Coronary artery (tissue), 2 donors: ENCODE measurements at places on chromosomes 3 and 15.

DNA sequence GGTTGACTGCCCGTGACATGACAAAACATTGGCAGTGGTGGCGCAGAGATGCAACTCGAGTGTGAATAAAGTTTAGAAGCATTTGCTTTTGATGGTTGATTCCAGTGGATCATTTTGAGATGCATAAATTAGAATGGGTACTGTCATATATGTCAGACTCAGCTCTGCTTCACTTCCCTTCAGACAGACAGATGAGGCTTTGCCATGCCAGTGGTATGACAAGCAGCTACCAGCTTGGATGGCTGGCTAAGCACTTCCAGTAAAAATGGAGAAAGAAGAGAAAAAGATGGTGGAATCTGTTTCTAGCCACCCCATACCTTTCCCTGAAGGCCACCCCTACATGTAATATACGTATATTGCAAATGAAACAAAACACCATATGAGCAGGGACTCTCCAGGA, 13.5 kb upstream of the CLEC3B start:
- DNase-seq: no peak

DNA sequence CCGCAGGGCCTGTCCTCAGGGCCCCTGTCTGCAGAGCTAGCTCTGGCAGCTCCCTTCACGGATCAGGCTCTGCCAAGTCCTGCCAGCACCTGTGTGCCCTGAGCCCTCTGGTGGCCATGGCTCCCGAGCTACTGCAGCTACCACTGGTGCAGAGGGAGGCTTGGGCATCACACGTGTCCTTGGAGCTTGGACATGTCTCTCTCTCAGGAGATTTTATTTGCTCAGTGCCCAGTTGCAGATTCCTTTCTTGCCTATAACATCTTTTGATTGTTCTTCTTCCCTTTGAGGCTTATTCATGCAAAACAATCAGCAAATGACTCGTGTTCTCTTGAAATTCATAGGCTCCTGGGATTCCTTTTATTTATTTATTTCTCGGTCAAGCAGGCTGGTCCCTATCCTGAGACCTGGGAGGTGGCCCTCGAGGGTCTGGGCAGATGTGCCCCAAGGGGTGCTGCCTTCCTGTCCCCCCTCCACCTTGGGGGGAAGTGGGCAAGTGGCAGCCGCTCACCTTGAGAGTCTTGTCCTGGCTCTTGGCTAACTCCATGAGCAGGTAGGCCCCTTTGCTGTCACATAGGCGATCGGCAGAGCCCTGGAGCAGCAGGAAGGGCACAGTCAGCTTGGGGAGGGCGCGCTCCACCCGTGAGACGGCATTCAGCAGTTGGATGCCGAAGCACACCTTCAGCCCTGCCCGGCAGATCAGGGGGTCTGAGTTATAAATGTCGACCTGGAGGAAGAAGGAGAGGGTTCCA, 21.9 kb downstream of the ABTB1 start:
- DNase-seq: no peak

GRCh38 chr3:169548194-169548593, 115.3 kb downstream of the MECOM start:
- no peak for DNase-seq

DNA sequence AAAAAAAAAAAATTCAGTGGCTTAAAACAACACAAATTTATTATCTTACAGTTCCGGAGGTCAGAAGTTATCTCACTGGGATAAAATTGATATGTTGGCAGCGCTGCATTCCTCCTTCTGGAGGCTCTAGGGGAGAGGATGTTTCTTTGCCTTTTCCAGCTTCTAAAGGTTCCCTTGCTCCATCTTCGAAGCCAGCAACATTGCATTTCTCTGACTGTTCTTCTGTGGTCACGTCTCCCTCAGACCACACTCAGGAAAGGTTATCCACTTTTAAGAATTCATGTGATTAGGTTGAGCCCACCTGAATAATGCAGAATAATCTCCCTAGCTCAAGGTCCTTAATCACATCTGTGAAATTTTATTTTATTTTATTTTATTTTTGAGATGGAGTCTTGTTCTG, 23.4 kb upstream of the ACAP2 start:
- DNase-seq: no peak

- DNase-seq: no peak
Observed at GRCh38 chr3:187989575-187990153, 164.3 kb upstream of the LPP start.

- peak; percentile 84 for DNase-seq
Observed at GRCh38 chr15:57697588-57697987, 8.9 kb upstream of the POLR2M start.

DNA sequence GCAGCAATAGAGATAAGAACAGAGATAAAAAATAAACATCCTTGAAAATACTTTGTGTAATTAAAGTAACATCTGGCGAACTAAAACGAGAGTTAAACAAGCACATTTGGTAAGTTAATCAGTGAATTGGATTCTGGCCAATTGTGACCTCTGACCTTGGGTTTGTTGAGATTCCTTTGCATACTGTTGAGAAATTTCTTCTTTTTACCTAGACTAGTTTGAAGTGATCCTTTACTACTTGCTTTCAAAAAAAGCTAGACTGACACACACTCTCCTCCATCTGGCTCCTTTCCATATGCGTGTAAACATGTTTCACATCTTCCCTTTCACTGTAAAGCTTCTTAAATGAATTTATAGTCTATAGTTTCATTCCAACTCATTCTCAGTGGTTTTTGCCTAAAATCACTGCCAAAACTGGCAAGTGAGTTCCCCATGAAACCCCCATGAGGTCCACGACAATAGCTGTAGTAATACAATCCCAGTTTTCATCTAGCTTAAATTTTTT, 17.3 kb upstream of the GBE1 start:
- no peak for DNase-seq

- no peak for DNase-seq
Observed at GRCh38 chr3:177789500-177789899, 592.2 kb upstream of the TBL1XR1 start.

- no peak for DNase-seq
Observed at GRCh38 chr3:63349583-63350573, 71.8 kb downstream of the SYNPR start.

DNA sequence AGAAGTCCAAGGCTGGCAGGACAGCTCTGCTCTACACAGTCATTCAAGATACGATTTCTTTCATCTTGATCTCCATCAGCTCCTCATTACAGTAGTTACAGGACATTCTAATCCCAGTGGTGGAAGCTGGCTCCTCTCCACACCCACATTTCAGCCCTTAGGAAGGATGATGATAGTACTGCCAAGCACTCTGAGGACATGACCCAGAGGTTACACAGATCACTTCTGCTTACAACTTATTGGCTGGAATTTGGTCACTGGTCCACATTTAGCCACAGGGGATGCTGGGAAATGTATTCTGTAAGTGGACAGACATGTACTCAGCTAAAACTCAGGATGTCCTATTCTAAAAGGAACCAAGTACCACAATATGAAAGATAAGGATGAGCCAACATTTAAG, 77.1 kb downstream of the IQCH start:
- no peak for DNase-seq

GRCh38 chr15:99385005-99385669, 133.9 kb downstream of the LRRC28 start:
- no peak for DNase-seq

DNA sequence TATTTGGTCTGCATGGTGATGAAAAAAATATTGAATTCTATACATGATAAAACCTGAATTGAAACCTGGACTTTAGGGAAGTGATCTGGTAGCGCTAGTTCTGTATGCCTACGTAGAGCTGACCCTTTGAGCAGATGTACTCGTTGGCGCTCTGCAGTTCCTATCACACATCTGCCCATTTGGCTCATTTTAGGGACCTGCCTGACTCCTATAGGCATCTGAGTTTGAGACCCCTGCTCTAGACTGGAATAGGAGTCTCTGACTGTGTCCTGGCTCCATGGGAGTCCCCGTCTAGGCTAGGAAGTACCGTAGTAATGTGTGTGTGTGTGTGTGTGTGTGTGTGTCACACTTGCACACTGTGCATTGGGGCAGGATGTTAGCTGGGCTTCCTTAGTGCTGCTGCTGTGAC, 21.2 kb downstream of the STARD5 start:
- DNase-seq: no peak

GRCh38 chr3:51712511-51712931, 5.7 kb downstream of the GRM2 start:
- DNase-seq: peak; percentile 59

DNA sequence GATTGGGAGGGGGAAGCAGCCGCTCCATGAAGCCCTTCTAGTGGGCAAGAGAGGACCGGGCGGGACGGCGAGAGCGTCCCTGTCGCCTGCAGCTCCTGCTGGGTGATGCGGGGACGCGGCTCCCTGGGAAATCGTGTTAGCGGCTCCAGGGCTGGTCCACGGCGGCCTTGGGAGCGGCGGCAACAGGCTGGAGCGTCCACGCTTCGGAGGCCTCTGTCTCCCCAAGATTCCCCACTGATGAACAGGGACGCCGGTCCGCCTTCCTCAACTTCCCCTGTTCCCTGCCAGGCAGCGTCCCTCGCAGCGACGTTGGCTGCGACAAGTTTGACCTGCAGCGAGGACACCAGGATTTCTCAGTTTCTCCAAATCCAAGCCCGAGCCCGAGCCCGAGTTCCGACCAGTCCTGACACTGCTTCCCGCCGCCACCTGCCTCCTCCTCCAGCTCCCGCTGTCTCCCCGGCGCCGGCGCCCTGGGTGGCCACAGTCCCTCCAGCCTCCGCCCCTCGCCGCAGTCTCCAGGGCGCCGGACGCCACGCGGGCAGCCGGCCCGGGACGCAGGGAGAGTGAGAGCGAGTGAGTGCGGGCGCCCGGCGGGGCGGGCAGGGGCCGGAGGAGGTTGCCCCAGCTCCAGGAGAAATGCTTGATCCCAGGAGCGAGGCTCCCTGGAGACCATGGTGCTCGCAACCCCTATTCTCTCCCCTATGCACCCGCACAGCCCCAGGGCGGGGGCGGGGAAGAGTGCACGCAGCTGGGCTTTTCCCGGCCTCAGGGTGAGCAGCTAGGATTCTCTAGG, 78.1 kb upstream of the RNF7 start:
- DNase-seq: no peak

- no peak for DNase-seq
Observed at GRCh38 chr3:132555306-132556035, 41.6 kb upstream of the ACKR4 start.

- no peak for DNase-seq
Observed at GRCh38 chr3:157125101-157125500, 34.8 kb downstream of the CCNL1 start.

DNA sequence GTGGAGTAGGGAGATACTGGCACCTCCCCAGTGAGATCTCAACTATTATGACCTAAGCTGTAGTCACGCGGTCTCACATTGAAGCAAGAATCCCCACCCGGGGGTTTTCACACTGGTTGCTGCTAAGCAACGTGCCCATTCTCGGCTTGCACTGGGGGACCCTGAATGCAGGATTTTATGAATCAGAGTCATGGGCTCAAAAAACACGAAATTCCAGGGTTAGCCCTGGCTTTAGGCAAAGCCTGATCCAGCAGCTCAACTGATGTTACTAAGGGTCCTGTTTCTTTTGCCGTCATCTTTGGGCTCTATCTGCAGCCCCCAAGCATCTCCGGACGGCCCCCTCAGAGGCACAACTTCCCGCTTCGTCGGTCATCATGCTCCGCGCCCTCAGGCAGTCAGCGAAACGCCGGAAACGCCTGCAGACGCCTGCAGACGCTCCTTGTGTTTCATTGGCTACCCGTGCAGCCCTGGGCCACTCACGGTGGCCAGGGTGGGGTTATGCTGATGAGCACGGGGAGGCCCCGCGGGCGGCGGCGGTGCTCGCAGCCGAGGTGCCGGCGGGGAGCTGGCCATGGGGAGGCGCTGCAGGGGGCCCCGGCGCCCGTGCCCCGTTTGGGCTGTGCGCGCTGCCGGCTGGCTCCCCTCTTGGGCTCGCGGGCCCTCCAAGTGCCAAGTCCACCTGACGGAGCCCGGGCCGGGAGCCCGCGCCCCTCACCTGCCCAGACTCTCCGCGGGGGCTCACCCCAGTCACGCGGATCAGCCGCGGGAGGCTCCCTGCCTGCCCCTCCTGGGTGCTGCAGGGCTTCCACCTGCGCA, 25.8 kb downstream of the EFCC1 start:
- peak; percentile 95 for DNase-seq

DNA sequence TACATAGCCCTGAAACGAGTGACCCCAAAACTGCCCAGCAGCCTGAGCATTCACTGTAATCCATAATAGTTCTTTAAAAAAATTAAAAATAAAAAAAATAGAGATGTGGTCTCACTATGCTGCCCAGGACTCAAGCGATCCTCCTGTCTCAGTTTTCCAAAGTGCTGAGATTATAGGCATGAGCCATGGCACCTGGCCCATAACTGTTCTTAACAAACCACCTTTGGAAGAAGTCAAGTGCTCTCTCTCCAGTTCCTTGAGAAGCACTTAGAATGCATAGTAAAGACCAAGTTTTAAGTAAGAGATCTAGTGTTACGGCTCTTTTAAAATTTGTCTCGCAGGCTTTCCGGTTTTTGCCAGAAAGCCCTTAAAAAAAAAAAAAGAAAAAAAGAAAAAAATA, 8.2 kb downstream of the CDC25A start:
- no peak for DNase-seq

GRCh38 chr3:45079715-45080114, 53.6 kb downstream of the CLEC3B start:
- no peak for DNase-seq

DNA sequence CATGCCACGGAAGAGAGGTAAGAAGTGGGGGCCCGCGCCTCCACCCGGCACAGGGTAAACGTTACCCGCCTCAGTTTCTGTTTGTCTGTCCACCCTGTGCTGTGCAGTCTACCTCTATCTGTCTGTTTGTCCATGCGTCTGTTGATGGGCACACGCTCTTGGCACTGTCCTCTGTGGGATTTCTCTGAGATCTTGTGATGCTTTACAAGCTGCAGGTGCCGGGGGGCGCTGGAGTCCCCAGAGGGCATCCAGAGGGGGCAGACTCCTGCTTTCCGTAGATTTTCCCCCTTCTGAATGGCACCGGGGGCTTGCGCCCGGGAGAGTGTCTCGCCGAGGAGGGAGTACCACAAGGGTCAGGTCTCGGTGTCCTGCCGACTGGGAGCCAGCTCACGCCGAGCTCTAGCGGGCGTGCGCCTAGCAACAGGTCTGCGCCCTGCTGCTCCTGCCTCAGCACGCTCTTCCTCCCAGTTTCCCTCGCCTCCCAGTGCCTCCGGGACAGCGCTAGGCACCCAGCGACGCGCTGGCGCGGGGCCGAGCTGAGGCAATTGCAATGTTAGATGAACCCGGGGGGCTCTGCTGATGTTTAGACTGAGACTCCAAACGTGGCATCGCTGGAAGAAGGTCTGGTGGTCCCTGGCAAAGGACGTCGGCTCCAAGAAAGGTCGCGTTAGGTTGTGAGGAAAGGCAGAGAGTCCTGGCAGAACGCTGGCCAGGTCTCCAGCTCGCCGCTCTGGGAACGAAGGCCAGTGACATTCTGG, 667 bp downstream of the CEMIP start:
- no peak for DNase-seq

GRCh38 chr3:2873986-2874385, 236.2 kb downstream of the IL5RA start:
- DNase-seq: no peak

- DNase-seq: no peak
Observed at GRCh38 chr15:25773248-25773647, 89.9 kb downstream of the ATP10A start.

GRCh38 chr3:115100806-115101205, 46.3 kb downstream of the ZBTB20 start:
- DNase-seq: no peak
